ENCODE measurements at places on chromosomes 16 and 17.

GRCh38 chr16:51113236-51114125 is 37.6 kb downstream of the SALL1 start:
- H3K36me3 ChIP-seq = no peaks in the 10 kb centered on the region
- peaks cover 22% of the 10 kb centered on the region for H3K27me3 ChIP-seq
- H3K4me1 ChIP-seq = no peaks in the 10 kb centered on the region

- H3K36me3 ChIP-seq = no peaks in the 10 kb centered on the region
- H3K27me3 ChIP-seq = peaks cover 2% of the 10 kb centered on the region
- H3K27ac ChIP-seq = no peak overlapping the region
These were observed 17.3 kb downstream of the DYNLL2 start for GRCh38 chr17:58100506-58100905.

DNA sequence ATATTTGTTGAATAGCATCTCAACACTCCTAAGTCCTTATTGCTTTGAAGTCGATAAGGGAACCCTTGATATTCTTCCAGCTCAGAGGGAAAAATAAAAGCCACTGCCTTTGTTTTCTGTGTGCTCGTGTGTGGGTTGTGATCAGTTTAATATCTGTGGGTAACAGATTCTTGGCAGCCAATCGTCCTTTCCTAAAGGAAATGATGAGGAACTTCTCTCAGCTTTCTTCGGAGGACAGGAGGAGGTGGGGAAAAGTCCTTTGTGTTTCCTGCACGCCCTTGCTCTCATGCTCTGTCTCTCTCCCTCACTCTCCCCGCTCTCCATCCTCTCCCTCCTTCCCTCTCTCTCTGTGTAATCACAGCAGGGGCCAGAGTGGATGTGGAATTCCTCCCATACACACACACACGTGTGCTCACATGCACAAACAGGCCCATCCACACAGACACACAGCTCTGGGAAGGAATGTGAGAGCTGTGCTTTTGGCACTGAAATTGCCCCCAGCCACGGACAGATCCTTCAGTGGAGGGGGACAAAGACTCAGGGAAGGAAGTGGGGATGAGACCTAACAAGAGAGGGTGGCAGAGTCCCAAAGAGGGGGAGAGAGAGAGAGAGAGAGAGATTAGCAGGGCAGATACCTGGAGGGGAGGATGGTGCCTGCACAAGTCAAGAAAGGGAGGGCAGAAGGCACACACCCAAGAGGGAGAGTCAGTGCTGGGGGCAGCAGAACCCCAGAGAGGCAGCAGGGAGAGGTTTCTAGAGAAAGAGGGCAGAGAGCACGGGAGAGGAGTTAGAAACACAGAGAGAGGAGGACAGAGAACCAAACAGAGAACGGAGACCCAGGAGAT is 83.5 kb upstream of the PLCG2 start:
- no peak overlapping the region for H3K4me3 ChIP-seq
- peak overlapping the region; percentile 36 for H3K27ac ChIP-seq
- H3K27me3 ChIP-seq = peaks cover 2% of the 10 kb centered on the region
- H3K4me1 ChIP-seq = peaks cover 40% of the 10 kb centered on the region

- H3K4me3 ChIP-seq = peak overlapping the region; percentile 92
- H3K27ac ChIP-seq = peak overlapping the region; percentile 94
- H3K36me3 ChIP-seq = peaks cover 13% of the 10 kb centered on the region
- no peaks in the 10 kb centered on the region for H3K27me3 ChIP-seq
These were observed 521 bp upstream of the G6PC3 start for GRCh38 chr17:44069974-44070454.

- no peaks in the 10 kb centered on the region for H3K4me1 ChIP-seq
- H3K36me3 ChIP-seq = no peaks in the 10 kb centered on the region
- H3K4me3 ChIP-seq = no peak overlapping the region
- no peak for DNase-seq
- H3K27ac ChIP-seq = no peak overlapping the region
These were observed 797.5 kb upstream of the EEF2KMT start for GRCh38 chr16:5895137-5895536.

- peaks cover 2% of the 10 kb centered on the region for H3K27me3 ChIP-seq
- DNase-seq = no peak
- no peak overlapping the region for H3K27ac ChIP-seq
- H3K4me3 ChIP-seq = no peak overlapping the region
These were observed 240.7 kb downstream of the ZFHX3 start for GRCh38 chr16:72807245-72807644.

DNA sequence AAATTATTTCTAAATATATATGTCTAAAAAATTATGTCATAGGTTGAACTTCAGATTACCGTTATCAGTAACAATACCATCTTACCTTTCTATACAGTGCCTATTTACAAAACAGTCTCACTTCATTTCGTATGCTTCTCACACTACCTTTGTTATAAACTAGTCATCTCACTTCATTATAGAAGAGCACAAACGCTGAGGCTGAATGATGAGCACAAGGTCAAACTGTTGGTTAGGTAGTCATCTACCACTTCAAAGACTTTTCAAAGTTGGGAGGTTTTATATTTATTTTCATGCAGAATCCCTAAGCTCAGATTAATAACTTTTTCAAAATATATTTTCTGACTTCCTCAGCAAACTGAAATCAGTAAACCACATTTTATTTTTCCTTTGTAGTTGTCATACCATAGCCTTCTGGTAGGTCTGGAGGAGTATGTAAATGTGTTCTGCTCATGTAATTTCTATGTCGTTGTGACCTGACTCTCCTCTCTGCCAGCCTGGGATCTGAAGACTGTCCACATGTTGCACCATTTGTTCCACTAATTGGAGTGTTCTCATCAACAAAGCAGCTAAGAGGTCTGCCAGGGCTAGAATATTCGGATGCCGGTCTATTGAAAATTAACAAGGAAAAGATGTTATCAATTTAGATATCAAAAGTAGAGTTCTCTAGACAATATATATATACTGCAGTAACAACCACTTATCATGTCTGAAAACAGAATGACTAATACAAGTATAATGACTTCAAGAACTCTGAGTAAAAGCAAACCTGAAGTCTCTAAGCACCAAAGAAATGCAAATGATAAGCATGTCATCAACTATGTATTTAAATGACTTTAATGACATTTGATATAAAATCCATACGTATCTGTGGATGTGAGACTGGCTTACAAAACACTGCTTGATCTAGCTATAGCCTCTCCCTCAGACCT is 73.9 kb downstream of the CEP95 start:
- DNase-seq = peak; percentile 16
- peaks cover 43% of the 10 kb centered on the region for H3K36me3 ChIP-seq
- peaks cover 9% of the 10 kb centered on the region for H3K27me3 ChIP-seq
- peak overlapping the region; percentile 82 for H3K27ac ChIP-seq
- peaks cover 39% of the 10 kb centered on the region for H3K4me1 ChIP-seq

- H3K27me3 ChIP-seq = no peaks in the 10 kb centered on the region
- DNase-seq = no peak
- peaks cover 10% of the 10 kb centered on the region for H3K36me3 ChIP-seq
- peak overlapping the region; percentile 94 for H3K4me3 ChIP-seq
- peaks cover 30% of the 10 kb centered on the region for H3K4me1 ChIP-seq
These were observed 1.3 kb downstream of the ABCC11 start for GRCh38 chr16:48246066-48246465.

All from HFFc6 (cell line).